ENCODE measurements at places on chromosomes 5 and 9.

- DNase-seq = no peak
These were observed at the start of gene COL23A1 for GRCh38 chr5:178590141-178590923. TSS of gene COL23A1 (minus strand) at chr5:178590393.

GRCh38 chr5:113264046-113264445 is 170.7 kb downstream of the TSSK1B start:
- no peak for DNase-seq

GRCh38 chr5:126395605-126396004 is 27.6 kb upstream of the GRAMD2B start:
- no peak for DNase-seq

GRCh38 chr5:160434022-160434531 is 12.4 kb downstream of the PTTG1 start:
- DNase-seq = no peak

DNA sequence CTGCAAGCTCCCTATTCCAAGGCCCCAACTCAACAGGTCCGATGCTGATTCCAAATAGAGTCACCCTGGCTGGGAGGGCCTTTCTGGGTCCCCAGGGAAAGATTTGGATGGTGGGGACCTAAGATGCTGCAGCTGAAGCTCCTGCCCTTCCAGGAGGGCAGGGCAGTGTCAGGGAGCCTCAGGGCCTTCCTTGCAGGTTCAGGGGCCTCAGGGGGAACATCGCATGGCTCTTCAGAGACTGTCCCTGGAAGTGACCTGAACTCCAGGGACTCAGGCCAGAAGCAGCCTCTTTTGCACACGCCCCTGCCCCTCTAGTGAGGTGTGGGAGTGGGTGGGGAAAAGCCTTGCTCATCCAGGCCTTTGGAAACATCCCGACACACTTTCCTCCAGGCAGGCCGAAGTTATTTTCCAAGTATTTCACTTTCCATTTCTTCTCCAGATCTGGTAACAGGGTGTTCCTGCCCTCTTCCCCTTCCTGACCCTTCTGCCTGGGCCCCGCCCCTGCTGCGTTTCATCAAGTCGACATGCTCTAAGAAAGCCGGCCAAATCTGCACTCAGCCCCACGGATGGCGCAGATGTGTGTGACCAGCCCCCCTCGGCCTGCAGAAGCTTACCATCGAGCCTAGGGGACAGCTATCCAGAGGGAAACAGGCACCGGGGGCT is 159.5 kb downstream of the FGF18 start:
- DNase-seq = no peak

GRCh38 chr9:94656200-94656599 is 16.9 kb upstream of the FBP1 start:
- DNase-seq = no peak

GRCh38 chr5:84634256-84634655 is 249.6 kb upstream of the EDIL3 start:
- no peak for DNase-seq

DNA sequence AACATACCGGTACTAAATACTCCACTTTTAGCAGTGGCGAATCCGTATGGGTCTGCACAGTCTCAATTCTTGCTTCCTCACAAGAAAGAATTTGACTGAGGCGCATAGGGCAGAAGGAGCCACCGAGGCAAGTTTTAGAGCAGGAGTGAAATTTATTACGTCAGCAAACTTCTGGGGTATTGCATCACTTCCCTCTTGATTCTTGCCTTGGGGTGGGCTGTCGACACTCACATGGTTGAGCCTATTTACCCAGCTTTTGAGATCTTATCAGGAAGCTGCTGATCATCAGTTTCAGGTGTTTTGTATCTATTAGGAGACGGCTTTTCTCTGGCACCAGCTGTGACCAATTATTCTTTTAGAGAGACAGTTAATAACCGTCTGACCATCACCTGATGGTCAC is 111.5 kb upstream of the CCNH start:
- no peak for DNase-seq

- DNase-seq = no peak
These were observed 7.3 kb downstream of the DAPK1 start for GRCh38 chr9:87504938-87505337.

DNA sequence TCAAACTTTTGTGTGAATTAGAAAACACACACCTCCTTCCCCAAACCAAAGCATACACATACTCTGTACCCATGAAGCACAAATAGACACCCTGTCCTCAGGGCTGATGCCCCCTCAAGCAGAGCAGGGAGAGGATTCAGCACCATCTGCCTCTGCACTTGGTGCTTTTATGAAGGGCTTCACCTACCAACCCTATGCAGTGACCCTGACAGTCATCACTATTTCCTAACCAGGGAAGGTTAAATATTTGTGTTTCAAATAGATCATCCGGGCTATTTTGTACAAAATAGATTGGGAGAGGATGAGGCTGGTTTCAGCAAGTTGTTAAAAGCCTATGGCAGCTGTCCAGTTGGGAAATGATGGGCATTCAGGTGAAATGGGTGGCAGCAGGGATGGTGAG is 396.2 kb downstream of the ZSWIM6 start:
- DNase-seq = no peak

- DNase-seq = no peak
These were observed 29.5 kb downstream of the PFDN1 start for GRCh38 chr5:140273401-140273877.

DNA sequence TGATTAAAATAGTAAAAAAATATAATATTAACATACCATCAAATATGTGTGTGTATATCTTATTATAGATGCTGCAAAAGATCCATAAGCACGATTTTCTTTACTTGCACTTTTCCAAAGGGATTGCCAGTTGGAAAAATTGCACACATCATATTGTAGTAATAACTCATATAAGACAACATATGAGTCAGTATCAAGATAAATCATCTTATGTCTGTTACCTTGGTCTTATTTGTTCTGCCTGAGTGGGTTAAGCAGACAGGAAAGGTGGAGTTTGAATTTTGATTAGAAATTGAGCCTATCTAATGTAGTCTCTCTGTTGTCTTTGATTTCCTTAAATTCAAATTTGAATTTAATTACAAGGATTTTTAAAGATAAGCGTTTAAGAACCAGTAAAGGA is 24.6 kb downstream of the LYSMD3 start:
- DNase-seq = no peak

- no peak for DNase-seq
These were observed 35.4 kb downstream of the PNPLA7 start for GRCh38 chr9:137514691-137515337.

DNA sequence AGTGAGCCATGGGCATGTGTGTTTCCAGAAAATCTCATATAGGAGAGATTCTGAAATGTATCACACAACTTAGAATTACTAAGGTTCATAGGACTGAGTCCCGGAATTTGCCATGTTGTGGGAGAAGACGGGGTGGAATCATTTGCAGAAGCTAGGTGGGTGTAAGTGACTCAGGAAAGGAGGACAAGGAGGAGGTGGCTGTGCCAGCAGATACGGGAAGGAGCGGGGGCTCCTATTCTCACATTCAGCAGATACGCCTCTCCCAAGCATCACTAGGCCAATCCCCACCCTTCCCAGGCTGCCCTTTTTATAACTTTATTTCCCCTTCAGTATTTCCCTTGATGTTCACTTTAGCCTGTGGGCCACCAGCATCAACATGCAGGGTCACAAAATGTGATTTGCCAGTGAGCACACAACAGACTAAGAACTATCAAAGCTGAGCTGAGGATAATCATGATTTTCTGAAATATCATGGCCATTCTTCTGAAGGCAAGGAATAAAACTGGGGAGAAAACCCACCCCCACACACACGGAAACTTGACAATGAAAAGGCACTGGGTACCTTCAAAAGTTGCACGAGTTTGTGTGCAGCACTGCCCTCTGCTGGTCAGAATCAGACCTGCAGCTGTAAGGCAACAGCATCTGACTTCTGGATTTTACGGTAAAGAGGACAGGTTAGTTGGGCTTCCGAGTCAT is 133.2 kb downstream of the MTX3 start:
- DNase-seq = peak; percentile 31

GRCh38 chr5:31983851-31984250 is 190.3 kb downstream of the GOLPH3 start:
- DNase-seq = no peak

DNA sequence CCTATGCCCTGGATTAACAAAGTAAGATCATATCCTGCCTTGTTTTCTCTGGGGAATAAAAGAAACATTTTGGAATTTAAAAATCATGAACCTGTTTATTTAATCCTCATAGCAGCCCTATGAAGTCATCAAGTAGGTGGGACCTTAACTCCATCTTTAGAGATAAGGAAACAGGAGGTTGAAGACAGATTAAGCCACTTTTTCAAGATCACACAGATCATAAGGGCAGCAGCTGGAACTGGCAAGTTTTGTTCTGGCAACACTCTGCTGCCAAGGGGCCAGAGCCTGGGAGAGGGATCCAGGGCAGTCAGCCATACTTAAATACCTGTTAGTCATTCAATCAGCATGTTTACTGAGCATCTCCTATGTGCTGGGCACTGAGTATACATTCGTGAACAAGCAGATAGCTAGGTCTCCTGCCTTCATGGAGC is 63.7 kb downstream of the SLC1A1 start:
- DNase-seq = no peak

DNA sequence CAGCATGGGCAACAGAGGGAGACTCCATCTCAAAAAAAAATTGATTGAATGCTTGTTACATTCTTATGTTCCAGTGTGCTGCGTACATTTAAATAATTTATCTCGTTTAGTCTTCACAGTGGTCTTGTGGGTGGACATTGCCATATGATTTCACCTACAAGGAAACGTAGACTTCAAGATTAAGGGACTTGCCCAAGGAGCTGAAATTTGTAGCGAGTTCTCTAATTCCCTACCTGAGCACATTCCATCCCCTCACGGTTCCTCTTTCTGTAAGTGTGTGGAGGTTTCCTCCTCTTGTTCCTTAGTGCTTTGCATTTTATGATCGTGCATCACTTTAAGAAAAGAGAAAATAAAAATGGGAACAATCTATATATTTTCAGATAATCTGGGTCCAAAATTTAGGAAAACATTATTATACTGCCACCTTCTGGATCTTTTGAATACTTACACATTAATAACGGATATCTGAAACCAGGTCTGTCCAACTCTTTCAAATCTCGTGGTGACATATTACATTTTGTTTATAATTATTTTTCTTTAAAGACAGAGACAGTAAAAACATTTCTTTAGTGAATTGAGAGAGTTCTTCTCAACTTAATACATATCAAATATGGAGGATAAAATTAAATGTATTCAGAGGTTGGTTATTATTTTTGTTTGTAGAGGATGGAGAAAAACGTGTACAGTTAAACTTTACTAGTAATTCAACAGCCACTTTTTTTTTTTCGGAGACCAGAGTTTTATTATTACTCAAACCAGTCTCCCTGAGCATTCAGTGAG is 29.9 kb upstream of the C7 start:
- DNase-seq = no peak

DNA sequence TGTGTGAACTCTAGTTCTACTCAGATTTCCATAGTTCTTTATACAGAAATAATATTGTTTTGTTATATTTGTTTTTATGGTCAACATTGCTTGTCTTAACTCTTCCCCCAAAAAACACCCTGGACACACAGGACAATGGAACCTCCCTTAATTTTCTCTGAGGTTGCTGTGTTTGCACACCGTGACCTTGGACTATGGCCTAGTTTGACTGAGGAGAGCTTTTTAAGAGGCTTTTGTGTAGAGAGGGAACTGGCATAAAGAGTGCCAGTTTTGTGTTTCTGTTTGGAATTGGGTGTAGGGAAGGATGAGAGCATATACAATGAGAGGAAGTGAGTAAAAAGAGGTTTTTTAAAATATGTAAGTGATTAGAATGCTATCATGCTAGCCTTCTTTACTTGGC is 101.1 kb upstream of the MEF2C start:
- no peak for DNase-seq

- DNase-seq = no peak
These were observed 82.7 kb upstream of the NAA35 start for GRCh38 chr9:85858056-85858750.

- DNase-seq = no peak
These were observed 148.4 kb downstream of the C5orf15 start for GRCh38 chr5:133819977-133820471.

DNA sequence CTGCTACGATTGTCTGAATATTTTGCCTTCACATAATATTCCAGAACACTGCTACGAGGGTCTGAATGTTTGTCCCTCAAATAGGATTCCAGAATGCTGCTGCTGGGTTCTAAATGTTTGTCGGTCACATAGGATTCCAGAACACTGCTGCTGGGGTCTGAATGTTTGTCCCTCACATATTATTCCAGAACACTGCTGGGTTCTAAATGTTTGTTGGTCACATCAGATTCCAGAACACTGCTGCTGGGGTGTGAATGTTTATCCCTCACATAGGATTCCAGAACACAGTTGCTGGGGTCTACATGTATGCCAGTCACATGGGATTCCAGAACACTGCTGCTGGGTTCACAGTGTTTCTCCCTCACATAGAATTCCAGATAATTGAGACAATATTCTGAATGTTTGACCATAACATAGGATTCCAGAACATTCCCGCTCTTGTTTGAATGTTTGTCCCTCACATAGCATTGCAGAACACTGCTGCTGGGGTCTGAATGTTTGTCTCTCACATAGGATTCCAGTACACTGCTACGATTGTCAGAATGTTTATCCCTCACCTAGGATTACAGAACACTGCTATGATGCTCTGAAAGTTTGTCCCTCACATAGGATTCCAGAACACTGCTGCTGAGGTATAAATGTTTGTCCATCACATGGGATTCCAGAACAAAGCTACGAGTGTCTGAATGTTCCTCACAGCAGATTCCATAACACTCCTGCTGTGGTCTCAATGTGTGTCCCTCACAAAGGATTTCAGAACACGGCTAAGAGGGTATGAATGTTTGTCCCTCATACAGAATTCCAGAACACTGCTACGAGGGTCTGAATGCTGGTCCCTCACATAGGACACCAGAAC is 201.8 kb downstream of the FOXD4L6 start:
- no peak for DNase-seq

- DNase-seq = no peak
These were observed 150.6 kb downstream of the FER start for GRCh38 chr5:108898257-108898656.

DNA sequence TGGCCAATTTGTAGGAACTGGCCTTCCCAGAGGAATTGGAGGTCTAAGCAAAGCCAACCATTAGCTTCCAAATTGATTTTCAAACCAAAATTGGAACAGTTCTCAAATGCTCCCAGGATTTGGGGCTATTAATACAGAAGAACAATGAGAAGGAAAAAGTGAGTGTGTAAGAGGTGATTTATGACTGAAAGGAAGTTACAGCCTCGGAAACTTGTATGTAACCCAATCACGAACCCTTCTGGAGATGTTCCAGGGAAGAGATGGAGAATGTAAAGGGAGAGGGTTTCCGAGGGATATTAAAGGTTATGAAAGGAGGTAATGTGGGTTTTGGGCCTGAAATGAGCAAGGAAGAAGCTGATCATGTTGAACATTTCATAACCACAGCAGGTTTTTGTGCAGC is 93.2 kb upstream of the CXCL14 start:
- DNase-seq = no peak

- no peak for DNase-seq
These were observed 557.3 kb downstream of the RAB3C start for GRCh38 chr5:59140133-59140532.

- DNase-seq = no peak
These were observed 102.7 kb upstream of the IER5L start for GRCh38 chr9:129280623-129281271.

- DNase-seq = no peak
These were observed 7.7 kb downstream of the SNX18 start for GRCh38 chr5:54525261-54525660.

- no peak for DNase-seq
These were observed 225.8 kb downstream of the MELK start for GRCh38 chr9:36798350-36799065.

Measured in T-helper 22 cell (primary cell).